ENCODE measurements at places on chromosomes 12 and 14.

- no peak for DNase-seq
Observed at GRCh38 chr12:59079002-59079401, 158.7 kb upstream of the LRIG3 start.

GRCh38 chr12:74381958-74382357, 155.7 kb upstream of the ATXN7L3B start:
- DNase-seq = no peak

GRCh38 chr12:125314051-125314755, 249.0 kb downstream of the AACS start:
- no peak for DNase-seq

GRCh38 chr14:79487632-79488031, 723.7 kb downstream of the DIO2 start:
- DNase-seq = no peak

DNA sequence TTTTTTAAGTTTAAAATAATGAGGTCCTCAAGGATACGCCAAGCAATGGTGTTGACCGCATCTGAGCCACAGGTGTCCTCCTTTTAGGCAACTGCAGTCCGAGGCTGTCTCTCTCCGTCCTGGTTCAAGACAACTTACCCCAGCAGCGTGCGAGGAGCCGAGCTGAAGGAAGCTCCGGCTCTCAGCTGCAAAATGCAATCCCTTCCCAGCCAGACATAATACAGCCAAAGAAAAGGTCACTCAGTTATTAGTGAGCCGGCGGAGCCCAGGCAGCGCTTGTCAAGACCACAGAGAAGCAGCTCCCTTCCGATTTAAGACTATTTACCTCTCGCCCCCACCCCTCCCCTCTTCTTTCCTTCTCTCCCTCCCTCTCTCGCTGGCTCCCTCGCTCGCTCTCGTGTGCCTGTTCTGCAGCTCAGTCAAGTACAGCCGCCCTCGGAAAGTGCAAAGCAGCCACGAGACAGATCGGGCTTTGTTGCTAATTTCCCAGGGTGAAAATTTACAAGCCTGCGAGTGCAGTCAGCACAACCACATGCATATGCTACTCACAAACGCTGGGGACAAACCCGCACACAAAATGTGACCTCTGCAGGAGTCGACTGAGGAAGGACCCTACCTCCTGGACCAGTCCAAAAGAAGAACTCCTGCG, 363 bp upstream of the LMO3 start:
- DNase-seq = no peak

DNA sequence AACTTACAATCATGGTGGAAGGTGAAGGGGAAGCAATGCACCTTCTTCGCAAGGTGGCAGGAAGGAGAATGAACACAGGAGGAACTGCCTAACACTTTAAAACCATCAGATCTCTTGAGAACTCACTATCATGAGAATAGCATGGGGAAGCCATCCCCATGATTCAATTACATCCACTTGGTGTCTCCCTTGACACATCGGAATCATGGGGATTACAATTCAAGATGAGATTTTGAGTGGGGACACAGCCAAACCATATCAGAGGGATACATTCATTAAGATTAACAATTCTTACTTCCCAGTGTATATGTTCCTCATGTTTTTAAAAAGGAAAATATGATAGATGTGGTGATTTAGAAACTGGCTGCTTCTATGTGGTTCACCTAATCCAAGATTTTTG, 117.9 kb downstream of the PDE3A start:
- DNase-seq = no peak

Measured in activated CD8-positive, alpha-beta memory T cell treated with anti-CD3 and anti-CD28 coated beads for 1 hour (primary cell).